EH (cell line): ENCODE measurements at places on chromosomes 4 and X.

GRCh38 chrX:151703487-151703886 is 8.2 kb downstream of the PRRG3 start:
- no peak for DNase-seq

DNA sequence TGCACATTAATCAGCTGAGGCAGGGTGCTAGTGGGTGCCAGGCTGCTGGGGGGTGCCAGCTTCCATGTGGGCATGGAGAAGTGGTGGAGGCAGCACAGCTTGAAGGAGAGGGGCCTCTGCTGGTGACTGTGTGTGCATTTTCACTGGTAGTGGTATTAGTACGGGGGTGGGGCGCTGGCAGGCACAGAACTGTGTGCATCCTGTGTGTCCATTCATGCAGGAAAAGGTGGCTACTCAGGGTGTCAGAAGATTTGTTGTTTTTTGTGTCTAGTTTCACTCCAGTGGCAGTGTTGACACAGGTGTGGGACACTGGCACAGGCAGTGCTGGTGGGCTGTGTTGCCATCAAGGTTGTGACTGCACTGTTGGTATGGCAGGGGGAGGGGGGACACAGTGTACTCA is 1303.6 kb downstream of the FAM133A start:
- DNase-seq = no peak

GRCh38 chrX:11540532-11541377 is 125.0 kb downstream of the ARHGAP6 start:
- DNase-seq = no peak

DNA sequence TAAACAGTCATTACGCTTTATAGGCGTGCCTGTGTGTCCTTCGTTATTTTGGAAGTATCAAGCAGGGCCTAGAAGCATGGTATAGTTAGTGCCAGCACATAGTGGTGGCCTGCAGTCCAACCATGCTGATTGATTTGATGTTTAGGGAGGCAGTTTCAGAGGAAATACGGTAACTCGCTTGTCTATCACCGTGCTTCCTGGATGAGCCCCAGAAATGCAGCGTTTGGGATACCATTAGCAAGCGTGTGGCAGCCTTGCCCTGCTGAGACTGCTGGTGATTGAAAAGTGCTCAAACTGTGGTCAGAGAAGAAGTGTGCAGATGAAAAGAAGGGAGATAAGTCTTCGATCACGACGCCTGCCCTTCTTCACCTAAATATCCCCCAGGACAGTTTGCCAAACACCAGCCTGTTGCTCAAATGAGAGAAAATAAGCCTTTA is 158.4 kb downstream of the CHIC2 start:
- DNase-seq = peak; percentile 74

- no peak for DNase-seq
Observed at GRCh38 chrX:122777766-122778165, 406.3 kb upstream of the GRIA3 start.

DNA sequence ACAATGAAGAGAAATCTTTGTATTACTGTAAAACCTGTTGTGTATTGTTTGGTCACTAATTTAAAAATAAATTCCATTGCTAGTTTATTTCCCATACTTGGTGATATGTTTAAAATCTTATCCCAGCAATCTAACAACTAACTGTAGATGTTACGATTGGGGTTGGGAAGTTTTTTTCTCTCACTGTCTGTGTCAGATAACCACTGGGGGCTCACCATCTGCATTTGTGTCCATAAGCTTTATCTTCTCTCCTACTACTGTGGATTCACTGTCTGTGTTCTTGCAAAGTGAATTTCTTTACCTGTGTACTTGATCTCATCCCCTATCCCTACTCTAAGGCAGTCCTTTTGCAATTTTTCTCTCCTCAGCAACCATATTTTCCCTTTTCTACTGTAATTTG is 81.3 kb downstream of the STIM2 start:
- no peak for DNase-seq

GRCh38 chr4:163111588-163111987 is 55.1 kb downstream of the NAF1 start:
- peak; percentile 5 for DNase-seq

- no peak for DNase-seq
Observed at GRCh38 chr4:94339779-94340178, 2.9 kb downstream of the HPGDS start.

- DNase-seq = peak; percentile 80
Observed at GRCh38 chrX:19739683-19740082, 147.7 kb downstream of the SH3KBP1 start.

DNA sequence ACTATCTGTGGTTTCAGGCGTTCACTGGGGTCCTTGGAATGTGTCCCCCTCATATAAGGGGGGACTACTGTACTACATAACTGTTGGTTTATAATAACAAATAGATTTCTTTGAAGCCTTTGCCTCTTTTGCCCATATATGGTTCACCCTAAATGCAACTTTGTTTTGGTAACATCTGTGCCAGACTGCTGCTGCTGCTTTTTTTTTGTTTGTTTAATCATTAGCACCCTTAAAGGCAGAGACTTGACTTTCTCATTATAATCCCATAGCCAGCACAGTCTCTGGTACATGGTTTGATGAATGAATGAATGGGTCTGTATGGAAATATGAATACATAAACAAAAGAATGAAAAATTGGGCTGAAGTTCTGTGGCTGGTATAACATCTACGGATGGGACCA is 80.2 kb upstream of the LHFPL1 start:
- no peak for DNase-seq

DNA sequence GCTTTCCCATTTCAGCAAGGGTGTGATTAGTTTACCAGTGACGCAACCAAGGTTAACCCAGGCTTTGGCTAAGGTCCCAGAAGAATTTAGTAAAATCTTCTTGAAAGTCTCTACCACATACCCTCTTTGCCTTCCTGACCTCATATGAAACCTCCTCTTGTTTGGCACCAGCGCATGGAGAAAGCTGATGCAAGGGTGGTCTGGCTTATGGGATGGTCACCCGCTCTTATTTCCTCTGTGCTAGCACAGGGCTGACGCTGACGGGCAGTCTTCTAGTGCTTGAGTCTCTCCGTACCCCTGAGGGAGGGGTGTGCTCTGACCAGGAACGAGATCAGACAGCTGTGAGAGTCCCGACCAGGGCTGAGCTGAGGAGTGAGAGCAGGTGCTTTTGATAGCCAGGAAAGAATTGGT is 137.6 kb downstream of the TENM3 start:
- DNase-seq = no peak

GRCh38 chrX:38669428-38669827 is 108.1 kb downstream of the TSPAN7 start:
- DNase-seq = no peak

GRCh38 chr4:77629885-77630284 is 24.3 kb downstream of the CXCL13 start:
- no peak for DNase-seq

DNA sequence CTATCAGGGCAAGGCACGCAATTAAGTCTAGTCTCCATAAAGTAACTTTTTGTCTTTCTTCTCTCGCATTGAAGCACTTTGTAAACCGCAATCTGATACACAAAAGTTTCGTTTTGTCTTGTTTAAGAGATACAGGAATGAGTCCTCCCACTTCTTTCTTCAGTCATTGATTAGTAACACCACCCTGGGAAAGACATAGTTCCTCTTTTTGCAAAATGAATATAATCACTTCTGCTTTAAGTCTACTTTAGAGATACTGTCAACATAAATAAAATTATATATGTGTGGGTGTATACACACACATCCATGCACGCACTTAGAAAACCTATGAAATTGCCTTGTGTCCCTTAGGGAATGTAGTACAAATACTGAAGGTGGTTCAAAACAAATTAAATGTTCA is 11.7 kb downstream of the COQ2 start:
- DNase-seq = no peak

DNA sequence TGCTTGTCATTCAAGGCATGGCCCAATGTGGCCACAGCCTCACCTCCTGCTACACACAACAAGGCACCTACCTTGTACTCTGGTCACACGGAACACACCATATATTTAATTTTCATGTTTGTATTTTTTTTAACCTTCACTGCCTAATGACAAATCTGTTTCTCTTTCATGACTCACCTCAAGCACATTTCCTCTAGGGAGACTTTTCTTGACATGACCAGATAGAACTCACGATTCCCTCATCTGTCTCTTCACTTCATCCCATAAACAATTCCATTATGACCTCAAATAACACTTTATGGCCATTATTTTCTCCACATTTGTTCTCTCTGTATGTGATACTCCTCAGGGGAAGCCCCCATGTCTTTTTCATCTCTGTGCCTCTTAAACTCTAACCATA is 11.1 kb downstream of the DRP2 start:
- DNase-seq = peak; percentile 73

DNA sequence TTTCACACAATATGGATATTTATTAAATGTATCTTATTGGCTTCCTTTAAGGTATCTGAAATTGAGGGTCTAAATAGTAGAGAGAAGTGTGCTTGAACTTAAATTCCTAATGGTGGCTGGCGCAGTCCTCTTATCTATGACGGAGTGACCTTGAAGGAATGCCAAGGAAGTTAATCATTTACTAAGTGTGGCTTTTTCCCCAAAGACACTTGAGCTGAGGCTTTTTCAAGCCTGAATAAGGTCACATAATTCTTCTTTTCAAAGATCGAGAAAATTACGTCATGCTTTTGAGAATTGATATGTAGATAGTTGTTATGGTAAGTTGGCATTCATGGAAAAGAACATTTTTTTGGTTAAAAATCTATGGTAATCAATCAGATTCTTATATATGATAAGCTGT is 11.7 kb upstream of the PRPS2 start:
- DNase-seq = no peak

DNA sequence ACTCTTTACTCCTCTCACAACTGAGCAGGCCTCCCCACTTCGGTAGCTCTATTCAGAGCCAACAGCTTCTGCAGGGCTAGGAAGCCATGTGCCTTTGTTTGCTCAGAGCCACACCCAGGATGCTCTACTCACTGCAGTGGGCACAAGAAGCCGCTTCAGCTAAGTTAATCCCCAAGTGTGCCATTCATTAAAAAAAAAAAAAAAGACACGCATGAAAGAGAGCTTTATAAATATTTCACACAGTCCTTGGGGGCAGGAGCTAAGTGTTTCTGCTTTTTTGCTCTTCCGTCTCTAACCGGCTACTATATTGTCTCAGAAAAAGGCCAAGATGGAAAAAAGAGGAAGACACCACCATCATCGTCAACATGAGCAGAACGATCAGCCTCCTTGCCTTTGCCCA is 8.1 kb downstream of the CRMP1 start:
- DNase-seq = no peak

DNA sequence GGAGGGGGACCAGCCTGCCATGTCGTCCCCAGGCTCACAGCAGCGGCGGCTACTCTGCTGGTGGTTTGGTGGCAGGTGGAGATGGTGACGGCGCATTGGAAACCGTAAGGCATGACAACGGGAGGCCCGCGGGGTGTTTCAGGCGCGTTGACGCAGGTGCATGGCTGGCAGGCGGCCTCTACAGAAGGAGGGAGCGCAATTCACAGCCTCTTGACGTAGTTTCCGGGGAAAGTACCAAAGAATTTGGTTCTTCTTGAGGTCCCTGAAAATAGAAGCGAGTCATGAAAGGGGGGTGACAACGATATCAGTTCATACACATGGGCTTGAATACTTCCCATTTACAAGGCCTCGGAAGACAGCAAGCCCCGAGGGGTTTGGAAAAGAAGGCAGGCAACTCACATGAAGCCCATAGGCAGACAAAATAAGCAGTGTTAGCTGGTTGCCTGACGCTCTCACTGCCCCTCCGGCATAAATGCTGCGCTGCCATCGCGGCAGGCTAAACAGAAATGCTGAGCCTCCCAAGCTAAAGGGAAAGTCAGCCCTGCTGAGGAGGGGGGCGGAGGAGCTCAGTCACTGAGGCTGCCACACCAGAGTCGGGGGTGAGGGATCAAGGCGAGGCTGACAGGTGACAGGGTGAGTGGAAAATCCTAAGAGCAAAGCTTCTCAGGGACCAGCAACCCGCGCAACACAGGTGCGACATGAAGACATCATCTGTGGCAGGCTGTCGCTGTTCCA is 52.3 kb upstream of the PDLIM3 start:
- no peak for DNase-seq

GRCh38 chrX:43958529-43958928 is 14.7 kb downstream of the NDP start:
- DNase-seq = peak; percentile 78

DNA sequence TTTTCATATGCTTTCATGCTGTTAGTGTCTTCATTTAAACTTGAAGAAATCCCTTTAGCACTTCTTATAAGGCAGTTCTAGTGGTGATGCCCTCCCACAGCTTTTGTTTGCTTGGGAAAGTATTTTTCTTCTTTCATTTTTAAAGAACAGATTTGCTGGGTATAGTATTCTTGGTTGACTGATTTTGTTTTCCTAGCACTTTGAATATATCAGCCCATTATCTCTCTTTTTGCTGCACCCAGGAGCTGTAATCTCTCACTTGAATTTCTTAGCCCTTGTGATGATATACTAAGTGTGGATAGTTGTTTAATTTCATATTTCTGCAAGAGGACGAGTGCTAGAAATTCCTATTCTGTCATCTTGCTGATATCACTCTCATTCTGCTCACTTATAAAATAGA is 283.7 kb downstream of the GPAT3 start:
- no peak for DNase-seq

DNA sequence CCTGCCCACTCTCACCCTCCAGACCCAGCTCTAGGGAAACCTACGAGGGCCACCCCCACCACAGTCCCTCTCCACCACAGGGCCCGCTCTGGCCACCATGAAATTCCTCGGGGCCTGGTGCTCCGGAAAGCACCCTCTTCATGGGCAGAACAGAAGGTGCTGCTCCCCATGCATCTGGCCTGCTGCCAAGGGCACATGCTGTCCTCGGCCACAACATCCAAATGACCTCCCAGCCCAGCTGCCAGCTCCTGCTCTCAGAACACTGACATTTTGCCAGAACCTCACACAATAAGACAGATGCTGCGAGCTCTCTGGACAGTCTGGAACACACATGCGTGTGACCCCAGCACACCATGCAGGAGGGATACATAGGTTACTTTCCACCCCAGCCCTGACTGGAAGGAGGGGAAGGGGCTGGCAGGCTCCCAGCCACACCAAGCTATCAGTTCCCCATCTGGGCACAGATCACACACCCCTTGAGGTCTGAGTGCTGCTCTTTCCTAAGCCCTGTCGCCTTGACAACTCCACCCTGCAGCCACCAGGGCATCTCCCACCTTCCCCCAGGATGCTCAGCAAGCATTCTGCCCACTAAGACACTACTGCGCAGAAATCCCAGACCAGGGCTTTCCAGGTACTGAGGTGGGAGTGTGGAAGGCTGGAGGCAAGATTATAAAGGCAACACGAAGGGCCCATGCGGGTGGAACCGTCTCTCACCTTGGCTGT is 5.8 kb downstream of the CCNQ start:
- no peak for DNase-seq

GRCh38 chrX:120514236-120514635 is 45.1 kb upstream of the LAMP2 start:
- DNase-seq = peak; percentile 29

DNA sequence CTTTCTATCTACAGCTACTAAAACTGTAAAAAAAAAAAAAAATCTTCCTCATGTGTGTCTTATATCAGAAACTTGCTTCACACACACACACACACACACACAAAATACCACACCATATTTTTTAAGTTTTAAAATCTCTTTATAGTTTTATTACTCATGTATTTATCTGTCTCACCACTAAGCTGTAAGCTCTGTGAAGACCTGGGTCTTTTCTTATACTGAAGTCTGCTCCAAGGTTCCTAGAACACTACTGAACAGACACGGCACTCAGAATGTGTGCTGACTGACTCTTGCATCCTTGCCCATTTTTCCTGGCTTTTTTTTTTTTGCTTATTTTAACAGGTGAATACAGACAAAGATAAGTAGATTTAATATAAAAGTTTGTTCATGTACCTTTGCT is 135.6 kb upstream of the CXXC4 start:
- DNase-seq = no peak
